ENCODE measurements at places on chromosomes 2 and 18.

DNA sequence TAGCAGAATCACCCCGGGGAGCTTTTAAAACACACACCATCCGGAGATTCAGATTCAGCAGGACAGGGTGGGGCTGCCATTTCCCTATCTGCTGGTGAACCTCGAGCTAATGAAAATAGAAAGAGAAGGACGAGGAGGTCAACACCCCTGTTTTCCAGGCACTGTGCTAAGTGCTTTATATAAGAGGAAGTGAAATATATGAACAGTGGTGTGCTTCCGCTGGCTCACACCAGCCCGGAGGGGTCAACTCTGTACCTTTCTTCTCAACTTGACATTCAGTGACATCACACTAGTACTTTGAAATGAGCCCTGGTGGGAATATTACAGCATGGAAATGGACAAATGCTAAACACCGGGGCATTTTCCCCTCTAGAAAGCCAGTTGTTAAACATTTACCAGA is 108.3 kb upstream of the LTBP1 start:
- no peak for DNase-seq

- no peak for DNase-seq
These were observed 69.9 kb upstream of the CTLA4 start for GRCh38 chr2:203797712-203798111.

- DNase-seq, result no peak
These were observed 47.5 kb downstream of the ARID5A start for GRCh38 chr2:96584017-96584416.

GRCh38 chr2:74206180-74206688 is 7.8 kb downstream of the MTHFD2 start:
- peak; percentile 35 for DNase-seq

GRCh38 chr2:226429476-226429875 is 370.1 kb downstream of the IRS1 start:
- no peak for DNase-seq

DNA sequence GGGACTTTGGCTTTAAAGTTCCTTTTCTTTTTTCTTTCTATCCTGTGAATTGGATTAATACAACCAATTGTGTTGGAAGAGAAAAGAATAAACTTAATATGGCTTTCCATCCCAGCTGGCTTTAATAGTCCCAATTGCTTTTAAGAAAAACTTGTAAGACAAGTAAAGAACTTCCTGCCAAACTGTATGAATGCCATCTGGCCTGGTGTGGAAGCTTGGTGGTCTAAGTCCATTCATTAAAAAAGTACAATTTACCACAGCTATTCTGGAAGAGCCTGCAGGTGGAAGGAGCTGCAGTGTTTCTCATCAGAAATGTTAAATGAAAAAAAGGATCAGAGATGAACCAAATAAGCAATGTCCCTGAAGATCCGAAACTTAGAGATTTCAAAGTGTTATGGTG is 103.9 kb downstream of the KLHL14 start:
- DNase-seq, result no peak

DNA sequence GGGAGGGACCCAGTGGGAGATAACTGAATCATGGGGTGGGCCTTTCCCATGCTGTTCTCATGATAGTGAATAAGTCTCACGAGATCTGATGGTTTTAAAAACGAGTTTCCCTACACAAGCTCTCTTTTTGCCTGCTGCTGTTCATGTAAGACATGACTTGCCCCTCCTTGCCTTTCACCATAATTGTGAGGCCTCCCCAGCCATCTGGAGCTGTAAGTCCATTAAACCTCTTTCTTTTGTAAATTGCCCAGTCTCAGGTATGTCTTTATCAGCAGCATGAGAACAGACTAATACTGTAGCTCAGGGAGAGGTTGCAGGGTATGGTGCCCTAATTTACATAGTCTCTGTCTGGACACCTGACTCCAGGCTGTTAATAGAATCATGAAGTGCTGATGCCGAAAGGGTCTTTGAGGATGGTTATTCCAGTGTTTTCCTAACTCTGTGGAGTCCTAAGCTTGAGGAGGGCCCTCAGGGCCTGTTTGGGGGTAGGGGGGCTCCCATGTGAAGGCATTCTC is 343.2 kb downstream of the ALK start:
- no peak for DNase-seq

- peak; percentile 3 for DNase-seq
These were observed 35.3 kb downstream of the NHEJ1 start for GRCh38 chr2:219125225-219125885.

DNA sequence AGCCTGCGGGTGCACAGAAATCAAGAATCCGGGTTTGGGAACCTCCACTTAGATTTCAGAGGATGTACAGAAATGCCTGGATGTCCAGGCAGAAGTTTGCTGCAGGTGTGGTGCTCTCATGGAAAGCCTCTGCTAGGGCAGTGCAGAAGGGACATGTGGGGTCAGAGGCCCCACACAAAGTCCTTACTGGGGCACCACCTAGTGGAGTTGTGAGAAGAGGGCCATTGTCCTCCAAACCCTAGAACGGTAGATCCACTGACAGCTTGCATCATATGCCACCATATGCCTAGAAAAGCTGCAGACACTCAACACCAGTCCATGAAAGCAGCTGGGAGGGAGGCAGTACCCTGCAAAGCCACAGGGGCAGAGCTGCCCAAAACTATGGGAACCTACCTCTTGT is 833.0 kb downstream of the TMEM182 start:
- no peak for DNase-seq

DNA sequence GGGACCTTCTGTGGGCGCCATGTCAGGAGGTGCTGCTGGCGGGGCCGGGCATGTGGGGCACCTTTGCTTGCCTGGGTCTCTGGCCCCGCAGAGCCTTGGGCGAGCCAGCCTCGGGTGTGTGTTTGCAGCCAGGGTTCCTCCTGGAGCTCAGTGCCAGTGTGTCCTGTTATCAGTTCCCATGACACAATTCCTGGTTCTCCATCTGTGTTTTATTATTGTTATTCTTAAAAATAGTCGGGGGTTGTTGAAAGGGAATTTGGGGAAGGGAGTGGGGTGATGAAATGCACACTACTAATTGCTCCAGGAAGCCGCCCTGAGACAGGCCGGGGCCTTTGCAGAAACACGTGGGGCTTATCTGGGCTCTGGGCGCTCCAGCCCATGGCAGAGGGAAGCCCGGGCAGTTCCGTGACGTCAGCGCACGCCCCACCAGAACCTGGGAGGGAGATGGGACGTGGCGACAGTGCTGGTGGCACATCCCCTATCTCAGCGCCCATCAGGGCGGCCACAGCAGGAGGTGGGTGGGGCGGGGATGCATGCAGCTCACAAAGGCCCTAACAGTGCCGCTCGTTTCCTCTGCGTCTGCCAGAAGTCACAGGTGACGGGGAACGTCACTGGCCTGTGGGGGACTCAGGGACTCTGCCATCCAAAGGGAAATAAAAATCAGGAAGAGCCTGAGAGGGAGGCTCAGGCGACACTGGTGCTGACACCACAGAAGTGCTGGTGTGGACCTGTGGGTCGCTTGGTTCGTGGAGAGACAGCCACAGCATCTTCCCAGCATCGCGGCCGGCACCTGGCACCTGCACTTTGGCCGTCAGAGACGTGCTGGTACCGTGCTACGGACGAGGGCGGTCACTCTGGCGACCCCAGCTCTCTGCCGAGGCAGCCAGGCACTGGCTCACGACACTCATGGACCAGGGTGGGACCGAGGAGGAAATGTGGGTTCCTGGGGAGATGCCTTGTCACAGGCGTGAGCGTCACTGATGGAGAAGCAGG is 131.0 kb downstream of the NFATC1 start:
- DNase-seq, result no peak

DNA sequence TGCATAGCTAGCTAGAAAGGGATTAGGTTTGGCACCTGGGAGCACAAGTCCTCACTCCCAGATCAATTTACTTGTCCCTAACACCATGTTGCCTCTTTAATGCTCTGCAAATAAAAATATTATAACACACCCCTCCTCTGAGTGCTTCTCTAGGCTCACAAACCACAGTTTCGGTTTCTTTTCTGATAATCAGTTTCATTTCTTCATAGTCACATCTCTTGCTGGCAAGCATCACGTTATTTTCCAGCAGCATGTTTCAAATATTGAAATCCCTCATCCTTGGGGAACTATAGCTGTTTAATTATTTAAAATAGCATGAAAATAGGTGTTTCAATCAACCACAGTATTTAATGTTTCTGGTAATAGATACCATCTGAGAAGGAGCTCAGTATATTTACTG is 13.9 kb upstream of the SMCHD1 start:
- no peak for DNase-seq

- DNase-seq, result no peak
These were observed 43.7 kb downstream of the MMADHC start for GRCh38 chr2:149543845-149544244.

DNA sequence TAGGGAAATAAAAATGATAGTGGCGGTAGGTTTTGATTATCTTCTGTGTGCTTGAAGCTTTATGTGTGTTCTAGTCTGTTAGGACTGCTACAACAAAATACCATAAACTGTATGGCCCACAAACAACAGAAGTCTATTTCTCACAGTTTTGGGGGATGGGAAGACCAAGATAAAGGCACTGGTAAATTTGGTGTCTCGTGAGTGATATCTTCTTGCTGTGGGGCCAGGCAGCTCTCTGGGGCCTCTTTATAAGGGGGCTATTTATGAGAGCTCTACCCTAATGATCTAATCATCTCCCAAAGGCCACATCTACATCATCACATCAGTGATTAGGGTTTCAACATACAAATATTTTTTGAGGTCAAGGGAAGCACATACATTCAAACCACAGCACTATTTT is 86.8 kb upstream of the SPHKAP start:
- no peak for DNase-seq

DNA sequence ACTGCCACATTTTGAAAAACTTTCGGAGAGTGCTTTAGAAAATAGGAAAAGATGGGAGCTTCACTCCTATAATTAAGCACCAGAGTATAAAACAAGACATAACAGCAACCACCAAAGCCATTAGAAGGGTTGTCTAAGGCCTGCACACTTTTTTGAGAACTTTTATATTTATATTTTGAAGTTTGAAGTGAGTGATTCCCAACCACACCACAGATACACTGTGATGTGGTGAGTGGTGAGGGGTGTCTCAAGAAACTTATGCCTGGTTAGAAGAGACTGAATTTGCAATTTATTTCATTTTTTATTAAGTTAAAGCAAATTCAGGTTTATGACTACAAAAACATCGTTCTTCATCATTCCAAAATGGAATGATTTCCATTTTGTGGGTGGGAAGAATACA is 161.9 kb downstream of the DNAH6 start:
- no peak for DNase-seq

GRCh38 chr2:161416708-161417437 is 776 bp downstream of the TBR1 start:
- no peak for DNase-seq

- no peak for DNase-seq
These were observed 194.9 kb upstream of the KYNU start for GRCh38 chr2:142682528-142682927.

DNA sequence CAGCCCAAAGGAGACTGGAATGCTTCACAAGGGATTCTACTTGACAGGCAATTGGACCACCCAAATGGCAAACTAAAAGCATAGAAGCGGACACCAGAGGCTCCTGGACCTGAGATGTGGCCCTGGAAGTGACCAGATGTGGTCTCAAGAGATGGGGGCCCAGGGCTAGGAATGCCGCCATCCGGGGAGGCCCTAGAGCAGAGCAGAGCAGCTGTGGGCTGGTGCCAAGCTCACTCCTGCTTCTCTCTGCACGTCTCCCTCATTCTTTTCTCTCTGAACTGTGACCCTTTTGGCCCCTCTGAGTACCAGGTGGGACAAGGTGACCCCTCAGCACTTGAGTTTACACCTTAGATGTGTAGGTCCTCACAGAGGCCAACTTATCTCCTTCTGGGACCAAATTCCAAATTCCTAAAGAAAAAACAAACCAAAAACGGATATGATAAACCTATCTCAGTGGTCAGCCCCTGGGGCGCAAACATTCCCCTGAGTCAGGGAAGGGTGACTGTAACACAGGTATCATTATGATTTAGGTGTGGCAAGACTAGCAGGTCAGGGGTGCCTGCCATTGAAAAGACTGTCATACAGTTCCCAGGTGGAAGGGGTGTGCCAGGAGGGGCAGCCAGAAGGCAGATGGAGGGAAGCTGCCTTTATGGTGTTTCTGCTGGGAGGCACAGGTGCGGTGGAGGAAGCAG is 6.5 kb upstream of the IL1R2 start:
- no peak for DNase-seq

GRCh38 chr2:85400023-85400422 is 10.1 kb downstream of the CAPG start:
- no peak for DNase-seq

- no peak for DNase-seq
These were observed 271.6 kb downstream of the TDRD15 start for GRCh38 chr2:21395366-21395765.

Measured in activated naive CD4-positive, alpha-beta T cell treated with Interleukin-2 at 50 U/mL for 16 hours (primary cell).